Stimulated activated CD8-positive, alpha-beta memory T cell treated with anti-CD3 and anti-CD28 coated beads, Interleukin-15, amount 100 ng/mL, for 4 hours (primary cell): ENCODE measurements at places on chromosomes 7 and 10.

DNA sequence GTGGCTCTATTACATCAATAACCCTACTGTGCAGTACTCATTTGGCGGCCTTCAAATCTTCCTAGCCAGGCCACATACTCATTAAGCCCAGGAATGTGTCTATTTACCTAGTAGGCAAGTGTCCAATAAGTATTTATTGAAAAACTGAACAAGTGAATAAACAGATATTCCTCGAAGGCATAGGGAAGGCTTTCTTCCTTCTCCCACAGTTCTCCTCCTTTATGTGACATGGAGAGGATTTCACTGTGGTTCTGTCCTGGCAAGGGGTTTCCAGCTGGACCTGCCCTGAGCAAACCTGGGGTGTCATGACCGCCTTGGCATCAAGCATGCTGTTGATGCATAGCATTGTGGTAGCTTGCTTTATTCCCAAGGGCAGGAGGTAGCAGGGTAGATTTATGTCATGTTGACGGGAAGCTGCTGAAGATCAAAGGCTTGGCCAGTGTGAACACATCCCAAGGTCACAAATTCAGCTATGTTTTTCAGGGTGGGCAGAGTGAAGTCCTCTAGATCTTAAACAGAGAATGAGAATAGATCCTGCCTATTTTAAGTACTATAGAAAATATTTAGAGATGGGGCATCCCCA is 195.1 kb downstream of the INHBA start:
- no peak for DNase-seq

GRCh38 chr10:124482236-124482800 is 20.7 kb downstream of the LHPP start:
- no peak for DNase-seq

DNA sequence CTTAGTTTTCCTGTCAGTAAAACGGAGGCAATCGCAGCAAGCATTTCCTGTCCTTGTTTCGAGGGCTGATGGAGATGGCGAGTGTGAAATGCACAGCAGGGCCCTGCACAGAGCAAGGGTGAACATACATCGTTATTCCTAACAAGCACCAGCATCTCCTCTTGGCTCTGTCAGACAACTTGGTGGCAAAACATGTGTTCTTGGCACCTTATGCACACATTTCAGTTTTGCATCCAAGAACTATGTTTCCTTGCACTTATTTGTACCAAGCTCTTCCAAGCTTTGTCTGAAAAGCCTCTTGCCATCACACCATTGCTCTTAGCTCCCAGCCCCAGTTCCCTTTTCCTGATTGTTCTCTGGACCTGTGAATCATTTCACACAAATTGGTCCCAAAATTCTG is 132.9 kb upstream of the GRB10 start:
- no peak for DNase-seq

- no peak for DNase-seq
These were observed 13.9 kb upstream of the FAM20C start for GRCh38 chr7:178444-178843.

GRCh38 chr7:107856806-107857540 is 34.0 kb upstream of the DLD start:
- no peak for DNase-seq

GRCh38 chr10:60212195-60212594 is 177.5 kb downstream of the ANK3 start:
- no peak for DNase-seq
